Stimulated activated CD4-positive, alpha-beta T cell treated with anti-CD3 and anti-CD28 coated beads, Interleukin-1b, Interleukin-23, amount 100 ng/mL, for 1 hour (primary cell): ENCODE measurements at places on chromosomes 1 and 21.

DNA sequence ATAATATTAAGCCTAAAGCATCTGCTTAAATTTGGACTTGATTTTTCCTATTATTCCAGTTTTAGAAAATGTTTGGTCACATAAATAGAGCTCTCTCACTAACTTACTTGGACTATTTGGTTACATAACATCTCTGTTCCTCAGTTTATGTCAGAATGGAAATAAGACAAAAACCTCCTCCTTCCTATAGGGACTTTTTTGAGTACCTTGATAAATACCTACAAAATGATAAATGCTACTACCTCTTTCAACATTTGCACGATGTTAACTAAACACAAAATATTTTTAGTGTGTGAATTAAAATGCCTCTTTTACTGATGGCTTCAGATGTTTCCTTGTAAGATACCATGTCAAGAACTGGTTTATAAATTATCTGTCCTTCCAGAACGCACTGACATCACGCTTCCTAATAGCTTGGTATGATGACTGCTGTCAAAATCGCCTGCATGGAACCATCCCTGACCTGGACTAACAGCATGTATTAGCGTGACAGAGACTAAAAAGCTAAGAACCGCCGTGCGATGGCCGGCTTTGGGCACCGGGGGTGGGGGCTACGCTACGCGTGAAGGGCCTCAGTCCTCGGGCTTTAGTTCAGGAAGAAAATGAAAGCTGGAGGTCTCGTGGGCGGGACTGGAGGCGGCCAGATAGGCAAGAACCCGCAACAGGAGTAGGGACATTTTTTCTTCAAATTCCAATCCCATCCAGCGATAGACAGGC is 133.2 kb upstream of the BARHL2 start:
- no peak for DNase-seq

GRCh38 chr1:225987491-225988316 is 11.4 kb downstream of the SDE2 start:
- DNase-seq = no peak

DNA sequence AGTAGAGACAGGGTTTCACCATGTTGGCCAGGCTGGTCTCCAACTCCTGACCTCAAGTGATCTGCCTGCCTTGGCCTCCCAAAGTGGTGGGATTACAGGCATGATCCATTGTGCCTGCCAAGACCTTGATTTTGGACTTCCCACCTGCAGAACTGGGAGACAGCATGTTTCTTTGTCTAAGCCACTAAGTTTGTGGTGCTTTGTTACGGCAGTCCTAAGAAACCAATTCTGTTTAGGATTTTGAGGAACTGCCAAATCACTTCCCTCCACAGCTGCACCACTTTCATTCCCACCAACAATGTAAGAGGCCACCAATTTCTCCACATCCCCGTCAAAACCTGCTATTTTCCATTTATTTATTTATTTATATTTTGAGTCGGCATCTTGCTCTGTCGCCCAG is 46.1 kb downstream of the CHAF1B start:
- no peak for DNase-seq

DNA sequence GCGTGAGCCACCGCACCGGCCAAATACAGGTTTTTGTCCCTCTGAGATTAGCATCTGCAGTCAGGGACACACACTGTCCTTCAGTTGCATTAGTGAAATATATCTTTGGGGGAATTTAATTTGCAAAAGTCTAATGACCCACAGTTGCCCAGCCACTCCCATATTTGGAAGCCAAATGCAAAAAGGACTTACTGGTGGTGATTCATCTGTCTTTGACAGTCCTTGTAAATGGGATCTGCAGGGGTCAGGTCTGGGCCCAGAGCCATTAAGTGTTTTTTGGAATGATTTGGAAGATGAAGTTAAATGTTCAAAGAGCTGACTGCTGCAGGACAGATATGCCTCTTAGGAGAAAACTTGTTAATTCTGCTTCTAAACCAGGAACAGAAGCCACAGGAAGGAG is 44.6 kb upstream of the DNASE2B start:
- no peak for DNase-seq

- no peak for DNase-seq
Measured at GRCh38 chr21:42277593-42277992, 37.6 kb downstream of the TFF3 start.

DNA sequence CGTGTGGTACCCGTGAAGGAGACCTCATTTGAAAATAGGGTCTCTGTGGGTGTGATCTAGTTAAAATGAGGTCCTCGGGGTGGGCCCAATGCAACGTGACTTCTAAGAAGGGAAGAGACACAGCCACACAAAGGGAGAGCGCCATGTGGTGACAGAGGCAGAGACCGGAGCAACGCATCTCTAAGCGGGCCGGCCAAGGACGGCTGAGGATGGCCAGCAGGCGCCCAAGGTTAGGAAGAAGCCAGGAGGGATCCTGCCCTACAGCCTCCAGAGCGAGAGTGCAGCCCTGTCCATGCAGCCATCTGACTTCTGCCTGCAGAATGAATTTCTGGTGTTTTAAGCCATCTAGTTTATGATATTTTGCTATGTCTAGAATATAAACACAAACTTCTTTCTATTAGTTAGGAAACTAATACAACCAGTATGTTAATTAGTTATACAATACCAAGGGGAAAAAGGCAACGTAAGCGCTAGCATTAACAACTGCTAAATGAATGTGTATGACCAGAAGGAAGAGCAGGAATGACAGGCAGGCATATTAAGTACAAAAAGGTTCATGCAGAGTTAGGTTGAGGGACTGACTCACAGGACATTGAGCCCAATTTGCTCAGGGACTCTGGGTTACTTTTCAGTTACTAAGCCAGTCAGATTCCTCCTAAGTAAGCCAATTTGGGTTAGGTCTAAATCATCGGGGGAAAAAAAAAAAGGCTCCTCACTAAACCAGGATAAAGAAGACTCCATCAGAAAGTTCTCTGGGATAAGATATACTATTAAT is 4.1 kb downstream of the CEP104 start:
- DNase-seq = no peak

- DNase-seq = no peak
Measured at GRCh38 chr1:81470275-81470674, 330.5 kb upstream of the ADGRL2 start.
